ENCODE measurements at places on chromosomes 5 and 9.

GRCh38 chr5:67509402-67510186, 313.0 kb upstream of the CD180 start:
- DNase-seq = no peak

- DNase-seq = no peak
Observed at GRCh38 chr9:7879551-7880245, 80.1 kb upstream of the DMAC1 start.

DNA sequence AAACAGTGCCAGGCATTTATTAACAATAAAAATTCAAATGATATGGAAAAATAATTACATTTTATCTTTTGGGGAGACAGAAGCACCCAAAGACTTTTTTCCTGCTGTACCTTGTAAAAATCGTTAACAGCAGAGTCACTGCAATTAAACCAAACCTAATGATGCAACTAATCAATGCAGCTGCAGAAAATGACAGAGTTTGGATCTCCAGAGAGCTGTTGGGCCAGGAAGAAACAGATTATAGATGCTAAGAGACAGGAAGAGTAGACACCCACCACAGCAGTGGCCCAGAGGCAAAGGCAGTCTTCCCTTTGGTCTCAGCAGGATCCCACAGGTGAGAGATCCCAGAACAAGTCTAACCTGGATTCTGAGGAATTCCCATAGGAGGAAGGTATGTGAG, 53.0 kb downstream of the SPOCK1 start:
- DNase-seq = no peak

DNA sequence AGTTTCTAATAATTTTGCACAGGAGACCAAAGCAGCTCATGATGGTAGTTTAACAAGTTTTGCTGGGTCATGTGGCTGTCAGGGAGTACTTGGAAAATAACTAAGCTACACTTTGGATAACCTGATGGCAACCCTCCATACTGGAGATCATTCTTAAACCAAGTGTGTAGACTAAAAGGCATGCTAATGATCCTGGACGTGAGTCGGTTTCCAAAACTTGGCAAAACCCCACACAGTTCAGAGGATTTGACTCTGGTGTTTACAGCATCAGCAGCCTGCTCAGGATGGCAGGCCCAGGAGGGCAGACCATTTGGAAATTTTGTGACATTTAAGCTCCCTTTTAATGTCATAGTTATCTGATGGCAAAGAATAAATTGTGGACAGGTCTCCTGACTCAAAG, 196.5 kb upstream of the EFNA5 start:
- no peak for DNase-seq

DNA sequence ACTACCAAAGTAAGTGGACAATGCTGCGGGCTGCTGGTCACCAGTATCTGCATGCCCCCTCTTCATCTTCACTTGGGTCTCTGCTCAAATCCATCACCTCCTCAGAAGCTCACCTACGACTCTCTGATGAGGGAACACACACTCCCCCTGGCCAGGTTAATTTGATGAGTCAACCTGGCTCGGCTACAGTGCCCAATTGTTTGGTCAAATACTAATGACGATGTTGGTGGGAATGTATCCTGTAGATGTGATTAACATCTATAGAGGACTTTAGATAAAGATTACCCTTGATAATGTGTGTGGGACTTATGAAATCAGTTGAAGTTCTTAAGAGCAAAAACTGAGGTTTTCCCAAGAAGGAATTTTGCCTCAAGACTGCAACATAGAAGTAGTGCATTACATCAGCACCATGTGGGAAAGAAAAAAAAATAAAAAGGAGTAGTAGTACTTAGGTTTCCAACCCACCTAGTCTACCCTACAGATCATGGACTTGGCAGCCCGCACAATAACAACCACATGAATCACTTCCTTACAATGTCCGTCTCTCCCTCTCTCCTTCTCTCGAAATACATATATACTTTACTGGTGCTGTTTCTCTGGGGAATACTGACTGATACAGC, 467.3 kb downstream of the DNAH5 start:
- DNase-seq = no peak

GRCh38 chr9:92954886-92955285, 7.6 kb downstream of the FGD3 start:
- no peak for DNase-seq

DNA sequence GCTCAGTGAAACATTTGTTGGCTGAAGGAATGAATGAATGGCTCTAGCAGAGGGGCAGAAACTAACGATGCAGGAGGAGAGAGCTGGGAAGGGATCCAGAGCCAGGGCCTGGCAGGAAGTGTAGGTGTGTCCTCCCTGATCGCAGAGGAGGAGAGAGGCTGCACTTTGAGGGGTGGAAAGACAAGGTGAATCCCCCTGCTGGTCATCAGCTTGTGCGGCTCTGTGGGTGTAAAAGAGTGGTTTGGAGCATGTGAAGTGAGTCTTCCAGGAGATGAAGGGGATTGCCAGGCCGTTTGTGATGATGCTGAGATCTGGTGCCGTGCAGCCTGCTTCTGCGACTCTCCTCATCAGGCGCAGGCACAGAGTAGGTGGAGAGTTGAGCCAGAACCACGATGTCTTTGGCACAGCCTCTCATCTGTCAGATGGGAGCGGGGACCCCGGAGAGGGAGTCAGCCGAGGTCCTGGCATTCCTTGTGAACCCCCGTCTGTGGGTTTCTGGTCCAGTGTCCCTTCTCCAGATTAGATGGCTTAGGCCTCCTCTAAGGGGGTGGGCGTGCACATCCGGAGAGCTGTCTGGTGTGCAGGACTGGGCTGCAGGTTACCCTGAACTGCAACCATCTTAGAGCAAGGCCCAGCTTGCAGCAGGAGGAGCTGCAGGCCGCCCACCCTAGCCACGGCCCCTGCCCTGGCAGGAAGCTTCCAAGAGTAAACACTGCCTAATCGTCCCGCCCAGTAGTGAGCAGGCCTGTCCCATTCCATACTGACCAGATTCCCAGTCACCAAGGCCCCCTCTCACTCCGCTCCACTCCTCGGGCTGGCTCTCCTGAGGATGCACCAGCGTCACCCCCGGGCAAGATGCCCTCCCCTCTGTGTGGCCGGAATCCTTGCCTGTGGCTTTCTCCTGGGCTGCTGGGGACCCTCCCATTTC, at the start of gene ADAMTS13:
ADAMTS13 (plus strand) TSS at position 753 of the 928 bp plus-strand sequence; CDS start at position 830, 77 bp downstream.
- DNase-seq = no peak

- DNase-seq = no peak
Observed at GRCh38 chr9:94951324-94952135, 225.0 kb downstream of the AOPEP start.

- no peak for DNase-seq
Observed at GRCh38 chr5:88826646-88827585, 56.1 kb downstream of the MEF2C start.

DNA sequence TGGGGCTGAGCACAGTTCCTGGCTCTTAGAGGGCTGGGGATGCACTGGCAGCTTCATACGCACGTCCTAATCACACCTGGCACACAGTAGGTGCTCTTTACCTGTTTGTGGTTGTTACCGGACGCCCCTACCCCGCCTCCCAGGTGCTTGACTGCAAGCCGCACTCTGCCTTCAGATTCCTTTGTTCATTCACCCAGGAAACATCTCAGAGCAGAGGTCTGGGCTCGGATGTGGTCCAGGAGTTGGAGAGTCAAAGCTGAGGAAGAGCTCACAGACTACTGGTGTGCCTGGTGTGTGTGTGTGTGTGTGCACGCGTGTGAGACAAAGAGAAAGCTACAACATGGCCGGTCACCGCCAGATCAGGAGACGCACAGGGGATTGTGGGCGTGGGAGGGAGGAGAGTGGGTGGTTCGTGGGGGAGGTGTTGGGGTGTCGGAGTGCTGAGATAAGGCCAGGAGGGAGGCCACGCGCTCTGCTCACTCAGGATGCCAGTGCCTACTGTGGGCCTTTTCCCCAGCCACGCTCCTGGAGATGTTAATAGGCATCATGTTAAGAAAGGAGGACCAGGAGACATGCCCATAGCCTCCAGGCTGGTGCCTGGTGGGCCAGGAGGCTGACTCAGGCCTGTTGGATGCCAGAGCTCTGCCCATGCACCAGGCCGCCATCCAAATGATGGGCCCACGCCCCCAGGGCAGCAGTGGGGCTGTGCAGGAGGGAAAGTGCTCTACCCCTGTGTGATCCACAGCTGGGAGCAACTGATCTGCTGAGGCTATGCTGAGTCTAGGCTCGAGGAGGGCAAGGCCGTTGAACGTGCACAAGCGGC, 39.9 kb downstream of the CRB2 start:
- no peak for DNase-seq

DNA sequence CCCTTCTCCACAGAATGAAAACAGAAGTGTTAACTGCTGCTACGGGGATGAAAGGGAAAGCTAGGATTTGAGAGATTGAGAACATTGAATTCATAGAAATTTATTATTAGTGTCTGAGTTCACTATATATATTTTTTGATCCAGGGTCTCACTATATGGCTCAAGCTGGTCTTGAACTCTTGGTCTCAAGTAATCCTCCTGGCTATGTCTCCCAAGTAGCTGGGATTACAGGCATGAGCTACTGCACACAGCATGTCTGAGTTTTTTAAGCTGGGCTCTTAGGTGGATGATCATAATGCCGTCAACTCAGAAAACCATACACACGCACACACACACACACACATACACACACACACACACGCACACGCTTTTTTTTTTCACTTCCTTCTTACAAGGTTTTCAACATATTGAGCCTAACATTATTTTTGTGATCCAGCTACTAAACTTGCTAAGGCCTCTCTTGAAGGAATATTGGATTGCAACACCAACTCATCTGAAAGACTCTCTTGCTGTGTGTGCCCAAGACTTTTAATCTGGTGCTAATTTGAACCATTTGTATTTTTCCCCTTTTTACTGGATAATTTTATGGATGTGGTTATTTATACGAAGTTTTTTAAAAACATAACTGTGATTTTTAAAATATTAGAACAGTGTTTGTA, 1045.4 kb downstream of the DTWD2 start:
- no peak for DNase-seq

GRCh38 chr5:188488-189481, 2.5 kb upstream of the LRRC14B start:
- peak; percentile 41 for DNase-seq

DNA sequence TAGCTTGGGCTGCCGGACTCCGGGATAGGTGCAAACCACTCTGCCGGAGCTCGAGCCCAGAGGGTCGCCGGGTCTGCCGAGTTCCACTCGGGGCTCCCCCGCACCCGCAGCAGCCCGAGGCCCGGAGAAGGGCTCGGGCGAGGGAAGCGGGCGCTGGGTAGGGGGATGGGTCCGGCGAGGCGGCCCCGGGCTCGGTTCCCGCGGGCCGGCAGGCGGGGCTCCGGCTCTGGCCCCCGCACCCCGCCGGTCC, 507 bp downstream of the RICTOR start:
- DNase-seq = no peak

DNA sequence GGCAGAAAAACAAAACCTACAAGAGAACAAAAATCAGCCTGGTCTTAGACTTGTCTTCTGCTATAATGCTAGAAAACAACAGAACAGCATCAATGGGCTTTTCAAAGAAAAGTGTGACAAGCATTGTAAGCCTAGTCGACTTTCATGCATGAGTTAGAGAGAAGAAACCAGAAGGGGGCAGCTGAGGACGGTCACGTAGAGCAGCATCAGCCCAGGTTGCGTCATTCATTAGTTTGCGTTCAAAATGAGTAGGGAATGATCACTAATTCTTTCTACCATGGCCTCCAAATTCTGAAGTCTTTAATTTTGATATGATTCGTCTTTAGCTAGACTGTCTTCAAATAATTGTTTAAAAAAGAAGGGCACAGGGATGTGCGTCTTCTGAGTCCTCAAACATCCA, 4.7 kb upstream of the ISCA1 start:
- DNase-seq = no peak

DNA sequence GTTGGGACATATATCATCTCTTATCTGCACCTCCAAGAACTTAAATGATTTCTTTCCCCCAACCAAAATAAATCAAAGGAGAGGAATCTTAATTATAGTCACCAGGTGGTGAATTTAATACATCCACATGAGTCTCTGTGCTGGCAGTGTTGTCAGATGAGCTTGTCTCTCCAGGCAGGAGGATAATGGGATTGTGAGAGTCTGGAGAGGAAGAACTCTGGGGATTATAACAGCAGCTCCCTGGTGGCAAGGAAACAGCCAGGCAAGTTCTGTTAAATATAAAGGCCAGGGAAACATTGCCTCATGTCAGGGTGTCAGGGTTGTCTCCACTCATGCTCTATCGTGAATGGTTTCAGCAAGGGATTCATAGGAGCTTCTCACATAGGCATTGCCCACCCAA, 80.8 kb downstream of the TLR4 start:
- no peak for DNase-seq

DNA sequence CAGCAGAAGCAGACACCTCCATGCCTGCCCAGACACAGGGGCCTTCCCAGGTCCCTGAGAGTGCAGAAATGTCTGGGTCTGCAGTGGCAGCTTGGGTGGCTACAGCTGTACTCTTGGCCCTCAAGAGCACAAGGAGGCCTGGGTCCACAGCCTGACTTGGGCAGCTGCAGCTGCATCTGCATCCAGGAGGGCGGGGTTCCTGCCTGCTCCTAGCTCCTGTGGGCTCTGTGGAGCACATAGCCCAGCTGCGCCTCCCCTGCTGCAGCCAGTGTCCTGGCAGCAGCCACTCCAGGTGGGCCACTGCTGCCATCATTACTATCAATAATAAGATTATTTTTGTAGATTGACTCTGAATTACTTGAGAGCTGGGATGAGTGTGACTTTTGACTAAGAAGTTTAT, 162.0 kb upstream of the PTCH1 start:
- no peak for DNase-seq

- DNase-seq = no peak
Observed at GRCh38 chr9:94974154-94974879, 247.8 kb downstream of the AOPEP start.

- DNase-seq = no peak
Observed at GRCh38 chr5:82586661-82587310, 308.6 kb upstream of the RPS23 start.

GRCh38 chr5:116438979-116439554, 135.6 kb downstream of the SEMA6A start:
- DNase-seq = no peak

DNA sequence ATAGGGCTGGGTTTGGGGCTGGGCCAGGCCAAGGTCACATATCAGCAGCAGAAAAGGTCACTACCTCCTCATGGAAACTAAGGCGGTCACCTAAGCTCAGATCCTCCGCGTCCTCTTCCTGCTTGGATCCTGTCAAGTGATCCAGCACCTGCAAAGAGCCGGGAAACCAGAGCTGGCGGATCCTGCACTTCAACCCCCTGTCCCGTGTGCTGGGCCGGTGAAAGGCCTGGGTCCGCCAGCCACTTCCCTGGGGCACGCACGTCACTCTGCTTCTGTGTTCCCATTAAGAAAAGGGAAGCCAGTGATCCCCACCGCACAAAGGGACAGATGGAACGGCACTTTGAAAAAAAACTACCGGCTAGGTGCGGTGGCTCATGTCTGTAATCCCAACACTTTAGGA, 61.3 kb upstream of the STXBP1 start:
- no peak for DNase-seq

- DNase-seq = no peak
Observed at GRCh38 chr5:121762426-121762825, 89.3 kb upstream of the FTMT start.

Data from brain pericyte (primary cell).